Naive thymus-derived CD4-positive, alpha-beta T cell (primary cell): ENCODE measurements at places on chromosomes 2 and 18. TPM values are rescaled to one million over a fixed set of nuclear protein-coding genes. Genes with fewer than 3 reads are reported as not detected.

DNA sequence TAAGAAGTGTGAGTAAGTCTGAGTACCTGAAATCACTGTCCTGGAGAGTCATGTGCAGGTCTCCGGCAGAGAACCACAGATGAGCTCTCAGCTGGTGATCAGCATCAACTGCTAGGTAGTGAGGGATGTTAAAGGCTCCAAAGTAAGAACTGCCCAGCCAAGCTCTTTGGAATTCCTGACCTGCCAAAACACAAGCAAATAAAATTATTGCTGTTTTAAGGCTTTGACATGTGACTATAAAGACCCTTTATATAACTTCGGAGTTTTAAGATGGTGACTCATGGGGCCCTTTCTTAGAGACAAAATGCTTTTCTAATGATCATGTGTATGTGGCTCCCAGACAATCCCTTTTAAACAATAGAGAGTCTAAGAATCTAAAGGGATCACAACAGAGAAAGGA, 855.7 kb downstream of the TRIB2 start:
- H3K4me1 ChIP-seq = no peaks in the 10 kb centered on the region
- no peak overlapping the region for H3K4me3 ChIP-seq
- H3K27me3 ChIP-seq = no peaks in the 10 kb centered on the region
- H3K27ac ChIP-seq = no peak overlapping the region
- no peaks in the 10 kb centered on the region for H3K36me3 ChIP-seq

The CAPN14 gene
- 0.18 and 0.24 TPM in 2 replicates for total RNA-seq

DNA sequence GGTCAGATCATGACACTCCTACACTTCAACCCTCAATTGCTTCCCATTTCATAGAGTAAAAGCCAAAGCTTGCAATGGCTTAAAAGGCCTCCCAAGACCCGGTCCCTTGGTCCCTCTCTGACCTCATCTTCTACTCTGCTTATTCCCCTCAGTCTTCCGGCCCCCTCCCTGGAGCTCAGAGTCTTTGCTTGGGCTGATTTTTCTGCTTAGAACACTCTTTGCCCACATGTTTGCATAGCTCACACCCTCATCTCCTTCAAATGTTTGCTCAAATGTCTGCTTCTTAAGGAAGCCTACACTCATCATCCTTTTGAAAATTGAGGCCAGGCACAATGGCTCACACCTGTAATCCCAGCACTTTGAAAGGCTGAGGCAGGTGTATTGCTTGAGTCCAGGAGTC, 65.6 kb upstream of the CAPN13 start:
- H3K27me3 ChIP-seq = no peaks in the 10 kb centered on the region
- DNase-seq = no peak
- H3K4me3 ChIP-seq = no peak overlapping the region
- H3K36me3 ChIP-seq = no peaks in the 10 kb centered on the region

DNA sequence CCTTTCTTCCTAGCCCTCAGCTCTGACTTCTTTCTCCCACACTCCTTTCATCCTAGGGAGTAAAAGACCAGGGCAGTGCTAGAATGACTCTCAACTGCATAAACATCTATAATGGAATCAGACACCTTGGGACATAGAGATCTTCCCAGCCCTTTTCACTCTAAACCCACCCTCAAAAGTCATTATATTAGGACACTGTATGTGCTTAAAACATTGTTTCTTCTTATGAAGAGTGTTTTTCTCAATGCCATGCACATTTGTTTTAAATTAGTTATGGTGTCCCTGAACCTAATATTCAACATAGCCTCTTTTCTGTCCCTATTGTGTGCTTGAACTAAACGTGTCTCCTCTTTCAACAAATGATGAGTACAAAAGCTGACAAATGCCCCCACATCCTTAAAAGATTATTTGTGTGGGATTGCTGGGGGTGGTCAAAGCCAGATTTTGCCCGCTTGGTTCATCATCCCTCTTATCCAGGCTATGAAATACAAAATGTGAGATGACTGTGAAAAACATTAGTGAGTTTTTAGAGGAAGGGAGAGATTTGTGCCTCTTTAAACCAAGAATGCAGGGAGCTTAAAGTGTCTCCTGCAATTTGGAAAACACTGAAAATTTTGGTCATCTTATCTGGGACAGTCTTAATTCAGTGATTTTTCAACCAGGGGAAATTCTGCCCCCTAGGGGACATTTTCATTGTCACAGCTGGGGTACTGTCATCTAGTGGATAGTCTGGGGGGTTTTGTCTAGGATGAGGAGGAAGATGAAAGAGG, 29.0 kb downstream of the SERPINB5 start:
- H3K36me3 ChIP-seq = no peaks in the 10 kb centered on the region
- no peak for DNase-seq
- no peak overlapping the region for H3K4me3 ChIP-seq
- H3K27me3 ChIP-seq = no peaks in the 10 kb centered on the region

DNA sequence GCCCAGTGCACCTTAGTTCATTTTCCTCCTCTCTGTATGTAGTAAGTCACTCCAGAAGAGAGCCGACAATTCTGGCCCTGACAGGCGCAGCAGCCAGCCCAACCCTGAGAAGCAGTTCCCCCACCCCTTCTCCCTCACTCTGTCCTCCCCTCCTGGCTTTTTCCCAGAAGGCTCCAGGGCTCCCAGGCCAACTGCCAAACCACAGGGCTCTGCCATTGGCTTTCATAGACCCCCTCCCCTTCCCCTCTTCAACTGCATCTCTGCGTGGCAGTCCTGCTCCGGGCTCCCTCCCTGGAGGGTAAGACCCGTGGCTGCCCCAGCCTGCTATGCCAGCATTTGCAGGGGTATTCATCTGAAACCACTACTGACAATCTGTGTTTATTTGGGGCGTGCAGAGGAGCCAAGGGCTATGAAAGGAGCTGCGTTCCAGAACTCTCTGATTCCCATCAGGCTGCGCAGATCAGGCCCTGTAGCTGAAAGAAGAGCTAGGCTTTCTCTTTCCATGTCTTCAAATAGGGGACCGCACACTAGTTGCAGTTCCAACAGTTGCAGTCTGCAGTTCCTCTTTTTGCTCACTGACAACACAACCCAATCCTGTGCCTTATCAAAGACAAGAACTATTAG, 388.6 kb upstream of the TNP1 start:
- DNase-seq = no peak
- H3K27ac ChIP-seq = no peak overlapping the region
- H3K36me3 ChIP-seq = no peaks in the 10 kb centered on the region
- no peak overlapping the region for H3K4me3 ChIP-seq

- no peaks in the 10 kb centered on the region for H3K36me3 ChIP-seq
- H3K4me1 ChIP-seq = no peaks in the 10 kb centered on the region
- no peak overlapping the region for H3K27ac ChIP-seq
- no peak for DNase-seq
- H3K27me3 ChIP-seq = no peaks in the 10 kb centered on the region
These were observed 104.7 kb upstream of the DSEL start for GRCh38 chr18:67621049-67621713.

DNA sequence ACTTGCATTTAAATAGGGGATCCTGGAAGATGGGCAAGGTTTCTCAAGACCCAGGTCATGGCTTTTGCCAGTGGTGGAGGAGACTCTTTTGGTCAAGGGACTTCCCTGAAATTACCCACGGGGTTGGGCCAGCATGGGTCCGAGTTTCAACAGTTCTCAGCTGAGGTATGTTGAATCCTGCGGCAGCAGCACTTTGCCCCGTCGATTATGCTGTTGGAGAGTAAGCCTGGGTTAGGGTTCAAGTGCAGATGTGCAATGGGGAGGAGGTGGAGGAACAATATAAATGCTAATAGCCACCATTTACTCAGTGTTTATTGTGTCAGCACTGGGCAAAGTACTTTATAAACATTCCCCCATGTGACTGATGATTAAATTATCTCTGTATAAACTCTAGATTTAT, 96.0 kb upstream of the GATA6 start:
- no peaks in the 10 kb centered on the region for H3K27me3 ChIP-seq
- H3K4me3 ChIP-seq = no peak overlapping the region
- no peak for DNase-seq
- H3K27ac ChIP-seq = no peak overlapping the region

The MYO5B gene
- 0.05 TPM in 1 of 2 replicates, not detected in the other for total RNA-seq

DNA sequence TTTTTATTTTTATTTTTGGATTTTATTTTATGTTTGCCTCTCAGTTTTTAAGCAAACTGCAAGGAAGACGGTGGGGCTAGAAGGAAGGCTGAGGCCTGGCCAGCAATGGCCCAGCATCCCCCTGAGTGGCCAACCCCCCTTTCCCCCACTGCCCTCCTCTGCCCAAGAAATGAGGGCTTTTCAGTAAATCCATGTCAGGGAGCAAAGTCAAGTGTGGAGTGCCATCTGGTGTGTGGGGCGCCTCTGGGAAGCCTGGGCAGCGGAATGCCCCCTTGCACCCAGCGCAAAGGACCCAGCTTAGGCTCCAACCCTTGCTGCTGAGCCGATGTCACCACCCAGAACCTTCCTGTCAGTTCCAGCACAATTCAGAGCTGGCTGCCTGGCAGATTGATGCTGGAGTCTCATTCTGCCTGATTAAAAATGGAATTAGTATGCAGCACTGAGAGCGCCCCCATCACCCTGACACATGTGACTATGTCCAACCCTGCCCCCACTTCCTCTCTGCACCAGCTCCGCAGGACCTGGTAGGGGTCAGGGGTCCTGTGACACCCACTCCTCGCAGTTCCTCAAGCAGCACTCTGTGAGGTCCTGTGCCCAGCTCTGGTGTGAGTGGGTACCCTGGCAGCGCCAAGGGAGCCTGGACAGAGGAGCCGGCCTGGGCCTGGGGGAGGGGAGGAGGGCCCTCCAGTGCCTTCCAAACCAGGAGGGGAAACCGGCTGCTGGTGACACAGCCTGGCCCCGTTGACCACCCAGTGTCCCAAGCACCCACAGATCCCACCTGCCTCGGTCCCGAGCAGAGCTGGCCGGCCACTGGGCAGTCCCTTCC, 9.2 kb upstream of the ALPP start:
- no peaks in the 10 kb centered on the region for H3K27me3 ChIP-seq
- H3K4me1 ChIP-seq = no peaks in the 10 kb centered on the region
- no peak overlapping the region for H3K4me3 ChIP-seq
- no peaks in the 10 kb centered on the region for H3K36me3 ChIP-seq

DNA sequence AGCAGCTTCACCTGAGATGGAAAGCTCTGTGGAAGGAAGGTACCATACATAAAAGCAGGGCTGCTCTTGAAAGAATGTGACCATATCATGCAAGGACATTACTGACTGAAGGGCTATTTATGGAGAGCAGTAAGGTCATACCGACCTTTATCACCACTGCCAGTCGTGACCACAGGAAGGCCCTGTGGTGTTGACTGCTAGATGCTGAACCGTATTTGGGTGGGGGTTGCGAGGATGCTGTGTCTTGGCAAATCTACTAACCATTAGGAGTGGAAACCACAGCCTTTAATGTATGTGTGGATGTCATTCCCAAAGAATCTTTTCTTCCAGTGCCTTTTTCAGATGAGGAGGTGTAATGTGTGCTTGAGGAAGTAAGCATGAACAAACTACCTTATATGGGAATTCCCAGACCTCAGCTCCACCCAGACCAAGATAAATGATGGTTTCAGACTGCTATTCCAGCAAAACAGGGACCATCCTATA, 60.8 kb downstream of the LIMS1 start:
- H3K27ac ChIP-seq = no peak overlapping the region
- no peak for DNase-seq
- peaks cover 8% of the 10 kb centered on the region for H3K4me1 ChIP-seq
- H3K36me3 ChIP-seq = no peaks in the 10 kb centered on the region
- H3K27me3 ChIP-seq = no peaks in the 10 kb centered on the region
- H3K4me3 ChIP-seq = no peak overlapping the region

GRCh38 chr2:169768262-169768995, 30.2 kb upstream of the SSB start:
- H3K36me3 ChIP-seq = no peaks in the 10 kb centered on the region
- H3K4me1 ChIP-seq = no peaks in the 10 kb centered on the region
- peak; percentile 11 for DNase-seq
- peaks cover 13% of the 10 kb centered on the region for H3K27me3 ChIP-seq

DNA sequence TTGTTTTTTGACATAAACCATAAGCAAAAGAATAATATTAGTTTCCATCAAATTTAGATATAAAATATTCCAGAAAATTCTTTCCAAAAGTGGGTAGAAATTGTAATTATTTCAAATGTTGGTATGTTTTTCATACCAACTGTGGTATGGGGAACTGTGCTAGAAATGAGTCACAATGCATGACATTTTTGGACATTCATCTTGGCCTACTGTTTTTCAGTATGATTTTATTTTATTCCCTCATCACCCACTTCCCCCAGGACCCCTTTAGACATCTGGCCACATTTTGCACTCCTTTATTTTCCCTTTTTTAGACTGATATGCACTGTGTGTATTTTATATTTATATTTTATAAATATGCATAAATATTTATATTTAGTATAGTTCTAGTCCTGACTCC, 97.1 kb downstream of the DPP4 start:
- no peak overlapping the region for H3K27ac ChIP-seq

- no peaks in the 10 kb centered on the region for H3K4me1 ChIP-seq
- H3K4me3 ChIP-seq = no peak overlapping the region
- no peaks in the 10 kb centered on the region for H3K27me3 ChIP-seq
- no peak overlapping the region for H3K27ac ChIP-seq
These were observed 70.8 kb upstream of the CTAGE1 start for GRCh38 chr18:22488554-22488953.

DNA sequence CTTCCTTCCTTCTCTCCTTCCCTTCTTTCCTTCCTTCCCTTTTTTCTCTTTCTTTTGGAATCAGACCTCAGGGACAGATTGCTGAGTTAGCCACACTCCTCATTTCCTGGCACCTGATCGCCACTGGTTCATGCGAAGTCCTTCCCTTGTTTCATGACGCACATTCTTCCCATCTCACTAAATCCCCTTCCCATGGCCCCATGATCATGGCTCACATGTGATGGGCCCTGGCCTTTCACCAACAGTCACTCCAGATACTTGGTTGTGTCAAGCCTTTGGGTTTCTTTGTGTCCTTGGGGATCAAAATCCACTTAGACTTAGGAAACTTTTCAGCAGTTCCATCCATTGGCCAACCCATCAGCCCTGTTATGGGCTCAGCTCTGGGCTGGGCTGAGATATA, 23.8 kb upstream of the ASPRV1 start:
- no peaks in the 10 kb centered on the region for H3K4me1 ChIP-seq
- H3K36me3 ChIP-seq = no peaks in the 10 kb centered on the region
- H3K27ac ChIP-seq = no peak overlapping the region
- no peak overlapping the region for H3K4me3 ChIP-seq
- no peak for DNase-seq

The ACMSD gene
- total RNA-seq = not detected

The HOXD1 gene
- not detected for total RNA-seq

DNA sequence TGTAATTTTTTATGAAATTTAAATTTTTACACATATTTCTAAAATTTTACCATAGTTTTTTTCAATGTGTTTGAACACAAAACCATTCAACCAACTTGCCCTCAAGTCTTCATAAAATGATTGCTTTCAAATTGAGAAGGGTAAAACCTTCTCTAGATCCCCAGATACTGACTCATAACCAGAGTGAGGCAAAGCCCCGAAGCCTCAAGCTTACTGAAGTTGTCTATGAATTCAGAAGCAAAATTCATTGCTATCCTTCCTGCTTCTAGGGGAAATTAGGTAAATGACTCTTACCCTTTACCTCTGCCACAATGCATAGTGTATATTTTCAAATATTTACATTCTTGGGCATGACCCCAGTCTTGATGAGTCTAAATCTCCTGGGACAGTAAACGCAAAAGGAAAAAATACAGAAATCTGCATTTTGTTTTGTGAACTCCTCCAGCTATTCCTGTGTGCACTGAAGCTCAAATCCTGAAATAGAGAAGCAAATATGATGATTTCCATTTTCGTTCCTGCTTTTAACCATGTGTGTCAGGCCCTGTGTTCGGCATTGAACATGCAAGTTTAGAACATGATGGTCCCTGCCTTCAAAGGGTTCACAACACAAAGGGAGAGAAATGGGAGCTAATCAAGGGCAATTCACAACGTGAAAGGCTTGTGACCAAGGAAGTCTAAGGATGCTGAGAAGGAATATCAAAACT, 246.3 kb downstream of the SUCLG1 start:
- no peaks in the 10 kb centered on the region for H3K36me3 ChIP-seq
- no peaks in the 10 kb centered on the region for H3K27me3 ChIP-seq
- H3K4me1 ChIP-seq = no peaks in the 10 kb centered on the region
- H3K4me3 ChIP-seq = no peak overlapping the region
- no peak for DNase-seq
- no peak overlapping the region for H3K27ac ChIP-seq
